ENCODE measurements at places on chromosomes 7 and 10.

- DNase-seq: no peak
These were observed 485.1 kb downstream of the SEMA3D start for GRCh38 chr7:84701524-84702306.

- DNase-seq: peak; percentile 11
These were observed 2.0 kb downstream of the BAG3 start for GRCh38 chr10:119653209-119653608.

GRCh38 chr10:14056610-14057332, 274.0 kb downstream of the FRMD4A start:
- DNase-seq: no peak

DNA sequence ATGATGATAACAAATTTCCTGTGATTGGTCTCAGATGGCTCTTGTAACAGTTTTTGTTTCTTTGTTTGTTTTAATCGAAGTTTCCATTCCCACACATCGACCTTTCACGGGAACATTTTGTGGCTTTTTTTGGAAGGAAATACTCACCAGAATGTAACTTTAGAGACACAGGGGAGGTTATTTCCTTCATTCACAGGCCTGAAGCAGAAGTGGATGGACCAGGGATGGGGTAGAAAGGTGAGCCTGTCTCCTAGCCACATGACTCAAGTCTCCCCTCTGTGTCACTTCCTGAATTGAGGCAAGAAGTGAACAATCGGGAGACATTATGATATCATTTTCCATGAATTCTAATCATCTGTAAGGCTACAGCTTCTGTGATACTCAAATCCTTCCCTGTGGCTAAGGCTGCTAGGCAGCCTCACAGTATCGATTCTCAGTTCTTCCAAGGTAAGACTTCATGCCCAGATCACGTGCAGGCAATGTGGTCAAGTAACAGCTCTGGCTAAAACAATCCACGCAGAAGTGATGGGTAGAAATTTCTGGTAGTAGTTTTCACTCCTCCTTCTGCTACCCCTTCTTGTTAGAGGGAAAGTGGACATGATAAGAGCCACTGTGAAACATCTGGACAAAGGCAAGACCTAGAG, 203.9 kb upstream of the NEBL start:
- DNase-seq: peak; percentile 42

GRCh38 chr10:34061841-34062240, 727.4 kb upstream of the NRP1 start:
- no peak for DNase-seq

GRCh38 chr7:115548756-115549155, 481.8 kb downstream of the TFEC start:
- DNase-seq: no peak

GRCh38 chr10:51806079-51806835, 106.9 kb upstream of the CSTF2T start:
- no peak for DNase-seq

- DNase-seq: peak; percentile 70
These were observed 249.7 kb downstream of the ELMO1 start for GRCh38 chr7:37198906-37199485.

DNA sequence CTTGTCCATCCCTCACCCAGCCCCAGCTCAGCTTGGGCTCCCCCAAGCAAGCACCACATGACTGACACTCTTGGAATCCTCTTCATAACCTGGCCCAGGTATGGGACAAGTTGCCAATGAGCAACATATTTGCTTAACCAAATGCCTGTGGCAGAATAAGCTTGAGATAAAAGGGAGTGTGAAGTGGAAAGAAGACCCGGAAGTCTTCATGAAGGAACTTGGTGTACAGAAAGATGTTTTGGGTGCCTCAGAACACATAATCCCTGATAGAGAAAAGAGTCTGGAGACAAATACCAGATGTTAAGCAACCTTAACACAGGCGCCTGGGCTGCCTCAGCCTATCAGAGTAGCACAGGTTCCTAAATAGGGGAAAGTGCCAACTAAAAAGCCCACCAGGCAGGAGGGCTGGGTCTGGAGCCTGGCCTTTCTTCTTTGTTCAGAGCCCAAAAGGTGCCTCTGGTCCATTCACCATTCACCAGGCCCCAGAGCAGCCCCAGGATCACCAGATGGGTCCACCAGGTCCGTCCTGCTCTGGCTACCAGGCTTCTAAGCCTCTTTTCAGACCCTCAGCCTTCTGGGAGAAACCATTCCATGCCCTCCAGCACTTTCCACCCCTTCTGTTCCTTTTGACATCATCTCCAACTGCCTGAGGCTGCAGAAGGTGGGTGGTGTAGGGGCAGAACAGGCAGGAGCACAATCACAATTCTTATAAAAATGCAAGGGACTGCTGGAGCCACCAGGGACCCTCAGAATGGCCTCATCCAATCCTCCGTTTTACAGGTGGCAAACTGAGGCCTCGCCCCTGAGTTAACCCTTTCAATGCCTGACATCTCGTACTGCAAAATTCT, 22.6 kb downstream of the KCNMA1 start:
- DNase-seq: no peak

GRCh38 chr7:79329464-79329863, 124.0 kb downstream of the MAGI2 start:
- no peak for DNase-seq

DNA sequence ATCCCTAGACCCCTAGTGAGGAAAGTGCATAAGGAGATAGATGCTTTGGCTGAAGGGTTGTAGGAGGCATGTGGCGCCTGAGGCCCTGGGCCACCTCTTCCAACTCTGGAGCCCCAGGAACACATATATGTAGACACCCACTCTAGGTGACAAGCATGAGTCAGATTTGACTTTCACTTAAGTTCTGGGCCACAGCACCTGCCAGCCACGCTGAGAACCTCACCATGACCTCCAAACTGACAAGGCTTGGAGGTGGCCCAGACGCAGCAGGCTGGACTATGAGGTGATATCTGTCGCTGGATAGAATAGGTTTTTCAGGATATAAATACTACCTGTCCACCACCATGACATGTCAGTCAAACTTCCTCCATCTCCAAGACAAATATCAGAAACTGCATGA, 894.0 kb upstream of the ZNF722 start:
- DNase-seq: no peak
